Temporal lobe (tissue), 4 donors: ENCODE measurements at places on chromosomes 2 and 18. TPM values are rescaled to one million over a fixed set of nuclear protein-coding genes. Genes with fewer than 3 reads are reported as not detected.

GPR35 gene
- 0.98 TPM for total RNA-seq

PJVK gene
- 4.2 TPM for total RNA-seq

LRRTM4 gene
- total RNA-seq: 32.2 TPM

DCDC2C gene
- 0.49 TPM for total RNA-seq

TUBB8B gene
- total RNA-seq: not detected

TTR gene
- total RNA-seq: 0.25 TPM

IL37 gene
- not detected for total RNA-seq

SERTAD2 gene
- total RNA-seq: 7.4 TPM

CXCR1 gene
- not detected for total RNA-seq

LOXL3 gene
- total RNA-seq: 11.1 TPM

CD207 gene
- total RNA-seq: not detected
